ENCODE measurements at places on chromosomes 12 and 14. TPM values are rescaled to one million over a fixed set of nuclear protein-coding genes. Genes with fewer than 3 reads are reported as not detected.

The SOAT2 gene
- total RNA-seq, result under 0.01 TPM

The NTS gene
- total RNA-seq, result not detected

The RPAP3 gene
- total RNA-seq, result 10.7 TPM

The TSPAN11 gene
- 0.50 TPM for total RNA-seq

The TGM1 gene
- 1.2 TPM for total RNA-seq

The VSIG10 gene
- total RNA-seq, result 9.2 TPM

The ADAMTS20 gene
- total RNA-seq, result not detected

The PPFIA2 gene
- 0.67 TPM for total RNA-seq

The KLRF2 gene
- total RNA-seq, result not detected

The RASAL1 gene
- total RNA-seq, result not detected

The PLBD1 gene
- total RNA-seq, result 2.5 TPM
